IMR-90 (cell line): ENCODE measurements at places on chromosomes 4 and X. TPM values are rescaled to one million over a fixed set of nuclear protein-coding genes. Genes with fewer than 3 reads are reported as not detected.

The UNC5C gene
- under 0.01 TPM in 1 of 2 replicates, not detected in the other for total RNA-seq

The CAPN6 gene
- not detected in 2 replicates for total RNA-seq

The UTP3 gene
- total RNA-seq = 14.9 and 26.1 TPM in 2 replicates

The TMEM156 gene
- 0.54 and 0.83 TPM in 2 replicates for total RNA-seq

The TCEAL5 gene
- not detected in 2 replicates for total RNA-seq

The CFAP47 gene
- total RNA-seq = under 0.01 TPM in 1 of 2 replicates, not detected in the other

The SMIM43 gene
- total RNA-seq = 1.4 TPM in 2 replicates

DNA sequence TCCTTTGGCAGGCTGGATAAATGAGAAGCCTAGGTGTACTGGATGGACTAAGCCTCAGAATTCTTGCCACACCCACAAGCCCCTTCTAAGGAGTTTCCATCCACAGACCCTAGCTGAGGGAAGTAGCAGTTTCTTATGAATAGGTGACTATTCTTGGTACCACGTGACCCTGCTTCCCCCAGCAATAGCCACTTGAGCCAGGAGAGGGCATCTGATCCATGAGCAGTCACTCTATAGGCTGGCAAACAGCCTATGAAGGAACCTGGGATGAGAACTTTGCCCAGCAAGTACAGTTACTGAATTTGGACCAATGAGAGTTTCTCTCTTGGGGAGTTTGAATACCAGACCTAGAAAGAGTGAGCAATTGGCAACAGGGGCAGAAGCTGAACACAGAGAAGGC lies 84.0 kb downstream of the RTL9 start:
- DNase-seq = peak; percentile 11

DNA sequence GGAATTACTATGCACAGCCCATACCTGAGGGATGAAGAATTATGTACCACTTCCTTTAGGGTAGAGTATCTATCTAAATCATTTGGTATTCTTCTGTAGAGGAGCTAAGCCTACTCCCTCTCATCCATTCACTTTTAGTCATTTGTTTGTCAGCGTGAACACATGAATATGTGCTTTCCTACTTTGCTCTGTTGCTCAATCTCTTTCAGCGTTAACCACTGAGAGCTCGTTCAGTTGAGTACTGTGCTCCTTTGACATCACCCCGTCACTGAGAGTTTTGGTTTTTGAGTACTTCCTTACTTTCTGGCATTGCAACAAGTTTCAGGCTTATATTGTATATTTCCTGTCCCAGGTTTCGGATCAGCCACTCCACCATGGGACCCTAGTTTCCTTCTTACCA lies 700.6 kb downstream of the NLGN4X start:
- DNase-seq = no peak

DNA sequence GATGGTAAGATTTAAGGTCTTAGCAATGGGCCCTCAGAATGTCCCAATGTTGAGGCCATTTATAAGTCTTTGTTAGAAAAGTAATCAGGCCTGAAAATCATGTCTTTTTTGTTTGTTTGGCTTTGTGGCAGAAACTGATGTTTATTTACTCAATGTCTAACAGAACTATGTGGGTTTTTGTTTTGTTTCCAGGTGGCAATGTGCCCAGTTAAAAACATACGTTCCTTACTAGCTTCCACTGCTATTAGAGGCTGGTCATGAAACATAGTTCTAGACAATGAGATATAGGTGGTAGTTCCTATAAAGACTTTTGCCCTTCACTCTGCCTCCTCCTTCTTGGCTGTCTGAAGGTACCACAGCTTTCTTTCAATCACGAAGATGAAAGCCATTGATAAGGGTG lies 108.8 kb downstream of the C4orf51 start:
- DNase-seq = no peak

DNA sequence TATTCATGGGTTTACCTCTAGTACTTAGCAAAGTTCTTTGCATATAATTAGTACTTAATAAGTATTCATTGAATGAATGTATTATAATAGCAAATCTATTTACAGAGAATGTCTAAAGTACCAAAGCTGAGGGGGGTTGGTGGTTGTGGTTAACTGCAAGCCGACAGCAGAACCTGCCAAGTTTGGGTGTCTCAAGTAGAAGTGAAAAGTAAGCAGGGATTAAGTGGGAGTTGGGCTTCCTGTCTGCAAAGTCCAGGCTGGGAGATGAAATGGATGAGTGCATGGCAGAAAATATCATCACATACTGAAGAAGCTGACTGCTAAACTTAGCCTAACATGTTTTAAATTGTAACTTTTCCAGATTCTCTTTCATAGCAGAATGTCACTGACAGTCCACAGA lies 169.6 kb downstream of the CAMK2D start:
- peak; percentile 44 for DNase-seq

DNA sequence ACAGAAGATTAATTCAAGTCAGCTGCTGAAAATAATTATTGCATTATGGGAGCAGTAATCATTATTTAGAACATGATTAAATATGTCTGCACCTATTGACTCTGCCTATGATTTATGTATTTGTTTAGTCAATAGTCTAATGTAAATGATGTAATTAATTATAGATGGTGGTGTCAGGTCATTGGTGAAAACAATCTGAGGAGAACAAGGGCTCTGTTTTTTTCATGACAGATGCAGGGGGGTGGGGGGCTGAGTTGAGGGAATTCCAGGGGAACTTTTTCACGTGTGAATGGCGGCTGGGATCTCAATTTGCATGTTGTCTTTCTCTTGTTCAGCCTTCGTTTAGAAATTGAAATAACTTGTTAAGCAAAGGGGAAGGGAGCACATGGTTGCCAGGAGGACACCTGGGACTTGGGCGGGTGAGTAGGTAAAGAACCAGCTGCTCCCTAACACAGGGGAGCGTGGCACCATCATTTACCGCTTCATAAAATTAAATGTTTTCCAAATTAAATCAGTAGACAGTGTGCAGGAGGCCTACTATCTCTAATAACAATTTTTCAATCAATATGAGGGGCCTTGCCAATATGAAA lies 65.4 kb downstream of the NKX6-1 start:
- no peak for DNase-seq

- peak; percentile 17 for DNase-seq
Measured at GRCh38 chrX:108122748-108123147, 31.2 kb downstream of the ATG4A start.

- no peak for DNase-seq
Measured at GRCh38 chr4:142077048-142077447, 440.7 kb downstream of the IL15 start.

- no peak for DNase-seq
Measured at GRCh38 chr4:171340258-171340657, 472.9 kb upstream of the GALNTL6 start.

DNA sequence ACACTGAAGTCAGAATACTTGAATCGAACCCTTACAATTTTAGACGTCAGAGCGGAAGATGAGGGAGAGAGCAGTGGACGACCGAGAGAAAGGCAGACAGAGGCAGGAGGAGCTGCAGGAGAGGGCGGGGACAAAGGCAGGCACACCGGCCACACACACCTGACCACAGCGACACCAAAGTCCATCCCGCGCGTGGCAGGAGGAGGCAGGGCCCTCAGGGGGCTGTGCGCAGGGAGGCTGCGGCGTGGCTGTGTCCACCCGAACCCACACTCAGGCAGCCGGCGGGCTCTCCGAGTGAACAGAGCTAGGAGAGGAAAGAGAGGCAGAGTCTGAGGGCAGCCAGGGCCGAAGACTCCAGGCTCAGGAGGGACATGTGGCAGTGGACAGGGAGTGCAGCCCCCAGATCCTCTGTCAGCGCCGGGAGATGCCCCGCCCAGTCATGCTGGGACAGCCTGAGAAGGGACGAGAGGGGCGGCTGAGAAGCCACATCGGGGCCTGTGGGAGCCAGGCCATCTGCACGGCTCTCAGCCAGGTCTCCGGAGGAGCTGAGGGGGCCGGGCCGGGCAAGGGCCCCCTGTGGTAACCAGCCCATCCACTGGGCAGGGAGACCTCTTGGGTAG lies 20.1 kb downstream of the GAK start:
- DNase-seq = no peak

- DNase-seq = peak; percentile 13
Measured at GRCh38 chrX:77595848-77596247, 148.7 kb downstream of the FGF16 start.

DNA sequence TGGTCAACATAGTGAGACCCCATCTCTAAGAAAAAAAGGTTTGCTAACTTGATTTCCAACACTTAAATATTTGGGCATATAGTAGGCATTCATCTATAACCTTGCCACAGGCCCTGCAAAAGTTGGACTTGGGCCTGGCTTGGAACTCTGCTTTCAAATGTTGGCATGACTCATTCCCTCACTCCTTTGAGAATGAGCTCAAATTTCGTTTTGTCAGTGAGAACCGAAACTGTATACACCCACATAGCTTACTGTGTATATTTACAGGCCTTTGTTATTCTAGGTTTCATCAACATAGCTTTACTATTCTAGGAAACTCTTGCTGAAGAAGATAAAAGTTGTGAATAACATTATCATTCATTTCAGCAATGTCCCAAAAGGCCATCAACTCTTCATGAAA lies 88.7 kb upstream of the ELOVL6 start:
- peak; percentile 81 for DNase-seq

DNA sequence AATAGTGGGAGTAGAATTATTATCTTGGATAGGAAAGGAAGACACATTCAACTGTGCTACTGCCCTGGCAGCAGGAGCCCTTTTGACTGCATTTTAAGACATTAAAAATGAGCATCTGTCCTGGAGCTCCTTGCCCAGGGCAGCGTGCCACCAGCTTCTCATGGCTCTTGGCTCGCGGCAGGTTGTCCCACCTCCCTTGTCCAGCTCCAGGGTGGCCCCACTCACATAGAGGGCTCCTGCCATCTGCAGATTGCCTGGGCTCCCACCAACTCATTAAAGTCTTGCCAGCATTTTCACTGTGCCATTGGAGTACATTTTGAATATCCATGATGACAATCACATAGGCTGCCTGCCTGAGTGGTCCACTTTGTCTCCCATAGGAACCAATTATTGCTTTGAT lies 27.0 kb downstream of the CLCN4 start:
- no peak for DNase-seq

DNA sequence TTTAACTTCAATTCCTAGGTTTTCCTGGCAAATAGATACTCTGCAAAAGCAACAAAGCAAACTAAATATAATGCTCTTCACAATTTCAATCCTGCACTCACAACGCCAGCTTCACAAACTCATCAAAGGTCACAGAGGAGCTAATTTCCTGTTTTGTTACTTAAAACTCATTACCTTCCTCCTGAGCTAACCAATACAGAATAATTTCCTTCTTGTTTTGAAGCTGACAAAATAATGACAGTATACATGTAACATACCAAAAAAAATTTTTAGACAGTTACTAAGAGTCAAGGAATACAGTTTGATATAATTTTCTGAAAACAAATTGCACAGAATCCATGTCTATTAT lies 17.9 kb downstream of the CNOT6L start:
- DNase-seq = no peak

GRCh38 chr4:70041652-70042286 lies 8.5 kb upstream of the HTN1 start:
- no peak for DNase-seq

DNA sequence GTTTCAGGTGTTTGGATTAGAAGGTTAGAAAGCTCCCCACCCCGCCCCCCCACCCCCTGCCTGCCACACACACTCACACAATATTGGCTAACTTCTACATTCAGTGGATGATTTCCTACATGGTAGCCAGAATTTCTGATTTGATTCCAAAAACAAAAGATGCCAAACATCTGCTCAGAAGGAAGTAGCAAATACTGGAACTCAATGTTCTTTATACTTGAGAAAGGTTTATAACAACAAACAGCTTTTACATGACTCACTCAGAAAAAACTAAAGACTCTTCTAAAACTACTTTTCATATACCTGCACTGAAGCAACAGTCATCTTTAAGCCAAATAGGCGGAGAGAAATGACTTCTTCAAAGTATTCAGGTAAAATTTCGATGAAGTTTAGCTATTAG lies 750.5 kb upstream of the POU3F4 start:
- DNase-seq = no peak

- no peak for DNase-seq
Measured at GRCh38 chr4:8005814-8006215, 66.2 kb upstream of the AFAP1 start.

- no peak for DNase-seq
Measured at GRCh38 chr4:13721894-13722293, 94.4 kb upstream of the BOD1L1 start.

GRCh38 chr4:37719021-37719420 lies 32.8 kb upstream of the RELL1 start:
- DNase-seq = peak; percentile 40

- peak; percentile 40 for DNase-seq
Measured at GRCh38 chrX:23819385-23820234, 36.6 kb downstream of the SAT1 start.

GRCh38 chr4:180617196-180617595 lies 1626.0 kb upstream of the TENM3 start:
- peak; percentile 1 for DNase-seq

- DNase-seq = no peak
Measured at GRCh38 chrX:6131287-6131686, 97.4 kb downstream of the NLGN4X start.

DNA sequence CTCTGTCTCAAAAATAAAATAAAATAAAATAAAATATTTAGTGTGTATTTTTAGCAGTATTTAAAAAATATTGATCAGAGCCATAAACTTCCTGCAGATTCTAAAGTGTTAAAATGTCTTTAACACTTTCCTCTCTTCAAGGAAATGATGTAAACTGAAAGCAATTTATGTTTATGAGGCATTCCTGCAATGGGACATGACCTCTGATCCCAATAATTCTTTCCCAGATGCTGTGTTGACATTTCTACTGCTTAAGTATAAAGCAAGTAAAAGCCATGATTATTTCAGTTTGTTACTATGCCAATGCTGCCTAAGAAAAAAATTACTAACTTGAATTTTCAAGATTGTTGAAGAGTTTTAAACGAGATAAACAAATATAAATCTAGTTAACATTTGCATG lies 29.0 kb downstream of the COQ2 start:
- DNase-seq = peak; percentile 76

GRCh38 chr4:1207603-1208265 lies 35.4 kb upstream of the SPON2 start:
- DNase-seq = peak; percentile 87

GRCh38 chr4:31946456-31946855 lies 1226.3 kb downstream of the PCDH7 start:
- no peak for DNase-seq

- DNase-seq = no peak
Measured at GRCh38 chr4:182245541-182246215, 2.5 kb downstream of the TENM3 start.

DNA sequence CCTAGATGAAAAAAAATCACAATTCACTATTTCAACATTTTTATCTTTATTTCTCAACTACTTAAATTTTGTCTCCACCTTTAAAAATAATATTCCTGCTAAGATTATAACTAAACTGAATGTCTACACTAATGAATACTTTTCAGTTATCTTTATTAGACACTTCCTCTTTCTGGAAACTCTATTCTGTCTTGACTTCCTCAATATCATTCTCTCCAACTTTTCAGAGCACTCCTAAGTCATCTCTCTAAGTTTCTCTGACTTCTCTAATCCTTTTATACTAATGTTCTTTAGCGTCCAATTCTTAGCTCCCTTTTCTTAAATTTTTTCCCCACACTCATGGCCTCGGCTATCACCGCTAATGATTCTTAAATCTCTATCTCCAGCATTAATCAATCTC lies 374.2 kb downstream of the FBXO8 start:
- DNase-seq = no peak
